Aortic smooth muscle cell (primary cell): ENCODE measurements at places on chromosomes 3 and 15. TPM values are rescaled to one million over a fixed set of nuclear protein-coding genes. Genes with fewer than 3 reads are reported as not detected.

The TRIM42 gene
- total RNA-seq = not detected in 2 replicates

The CLDN16 gene
- not detected in 2 replicates for total RNA-seq

The GP9 gene
- not detected in 2 replicates for total RNA-seq

The LIPC gene
- total RNA-seq = 1.1 and 1.5 TPM in 2 replicates

The CCNL1 gene
- total RNA-seq = 90.8 and 113 TPM in 2 replicates

The RAB7A gene
- total RNA-seq = 51.9 and 72.7 TPM in 2 replicates
